NCI-H446 treated with DMSO at 0.1 percent for 48 hours (cell line): ENCODE measurements at places on chromosomes 1 and 21.

DNA sequence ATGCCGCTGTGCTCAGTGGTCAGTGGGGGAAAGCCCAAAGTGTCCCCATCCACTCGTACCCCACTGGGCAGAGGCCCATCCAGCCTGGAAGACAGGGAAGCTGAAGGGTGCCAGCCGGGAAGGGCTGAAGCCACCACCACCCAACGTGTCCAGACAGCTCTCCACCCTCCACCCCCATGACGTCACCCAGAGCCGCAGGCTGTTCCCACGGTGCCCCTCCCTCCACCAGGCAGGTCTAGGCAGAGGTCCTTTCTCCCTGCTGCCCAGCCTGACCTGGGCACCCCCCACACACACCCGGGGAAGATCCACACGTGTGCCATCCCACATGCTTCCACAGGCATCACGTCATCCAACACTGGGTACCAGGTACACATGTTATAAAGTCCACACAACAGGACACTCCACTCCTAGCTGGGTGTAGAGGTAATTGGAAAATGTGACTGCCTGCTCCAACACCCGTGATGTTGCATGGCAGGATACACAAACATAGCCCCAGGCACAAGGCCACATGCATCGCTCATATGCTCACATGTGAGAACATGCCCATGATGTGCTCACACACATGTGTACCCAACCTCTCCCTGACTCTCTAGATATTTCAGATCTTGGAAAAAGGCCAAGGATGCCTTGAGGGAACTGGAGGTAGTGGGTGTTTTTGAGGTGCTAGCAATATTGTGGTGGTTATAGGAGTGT is 5.1 kb upstream of the ARHGAP30 start:
- no peak for DNase-seq

- no peak for DNase-seq
Observed at GRCh38 chr1:192399161-192399560, 82.4 kb downstream of the RGS21 start.

- no peak for DNase-seq
Observed at GRCh38 chr1:204619721-204620120, 65.8 kb downstream of the LRRN2 start.

DNA sequence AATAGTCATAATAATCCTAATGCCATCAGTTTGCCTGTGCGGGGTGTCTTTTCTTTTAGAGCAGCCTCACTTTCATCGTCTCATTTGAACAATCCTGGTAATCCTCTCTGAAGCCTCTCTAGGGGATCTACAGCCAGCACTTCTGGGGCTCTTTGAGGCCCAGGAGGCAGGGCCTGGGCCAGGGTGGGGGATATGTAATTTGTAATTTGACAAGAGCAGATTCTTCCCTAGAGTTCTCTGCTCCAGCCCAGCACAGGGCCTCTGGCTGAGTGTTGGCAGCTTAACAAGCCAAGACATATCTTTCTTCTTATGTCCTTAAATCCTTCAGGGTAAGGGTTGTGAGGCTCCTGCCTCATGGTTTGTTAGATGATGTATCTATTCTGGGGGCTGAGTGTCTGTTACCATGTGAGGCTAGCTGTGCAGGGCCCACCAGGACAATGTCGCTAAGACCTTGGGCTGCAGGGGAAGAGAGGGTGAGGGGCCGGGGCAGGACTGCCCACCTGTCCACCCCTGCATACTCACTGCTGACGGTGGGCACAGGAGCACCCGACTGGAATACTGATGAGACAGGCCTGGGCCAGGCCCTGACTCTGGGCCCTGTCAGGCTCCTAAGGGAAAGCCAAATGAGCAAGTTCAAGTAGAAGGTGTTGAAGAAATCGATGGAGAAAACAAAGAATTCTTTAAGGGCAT is 45.3 kb upstream of the PARP1 start:
- no peak for DNase-seq

DNA sequence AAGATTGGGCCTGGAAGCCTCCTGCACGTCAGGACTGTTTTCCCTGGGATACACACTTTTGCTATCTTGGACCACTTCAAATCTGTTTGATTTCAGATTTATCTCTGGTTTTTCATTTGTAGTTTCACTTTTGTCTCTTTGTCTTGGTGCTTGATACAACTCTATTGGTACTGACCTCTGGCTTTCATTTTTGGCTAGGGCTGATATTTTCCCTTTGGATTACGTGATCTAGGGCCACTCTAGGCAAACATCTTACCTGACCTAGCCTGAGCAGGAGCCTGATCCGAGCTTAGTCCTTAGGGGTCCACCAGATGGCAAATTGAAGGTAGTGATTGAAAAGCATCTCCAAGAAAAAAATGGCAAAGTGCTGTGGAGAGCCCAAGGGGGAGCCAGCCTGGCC is 39.6 kb downstream of the ZBTB18 start:
- no peak for DNase-seq

DNA sequence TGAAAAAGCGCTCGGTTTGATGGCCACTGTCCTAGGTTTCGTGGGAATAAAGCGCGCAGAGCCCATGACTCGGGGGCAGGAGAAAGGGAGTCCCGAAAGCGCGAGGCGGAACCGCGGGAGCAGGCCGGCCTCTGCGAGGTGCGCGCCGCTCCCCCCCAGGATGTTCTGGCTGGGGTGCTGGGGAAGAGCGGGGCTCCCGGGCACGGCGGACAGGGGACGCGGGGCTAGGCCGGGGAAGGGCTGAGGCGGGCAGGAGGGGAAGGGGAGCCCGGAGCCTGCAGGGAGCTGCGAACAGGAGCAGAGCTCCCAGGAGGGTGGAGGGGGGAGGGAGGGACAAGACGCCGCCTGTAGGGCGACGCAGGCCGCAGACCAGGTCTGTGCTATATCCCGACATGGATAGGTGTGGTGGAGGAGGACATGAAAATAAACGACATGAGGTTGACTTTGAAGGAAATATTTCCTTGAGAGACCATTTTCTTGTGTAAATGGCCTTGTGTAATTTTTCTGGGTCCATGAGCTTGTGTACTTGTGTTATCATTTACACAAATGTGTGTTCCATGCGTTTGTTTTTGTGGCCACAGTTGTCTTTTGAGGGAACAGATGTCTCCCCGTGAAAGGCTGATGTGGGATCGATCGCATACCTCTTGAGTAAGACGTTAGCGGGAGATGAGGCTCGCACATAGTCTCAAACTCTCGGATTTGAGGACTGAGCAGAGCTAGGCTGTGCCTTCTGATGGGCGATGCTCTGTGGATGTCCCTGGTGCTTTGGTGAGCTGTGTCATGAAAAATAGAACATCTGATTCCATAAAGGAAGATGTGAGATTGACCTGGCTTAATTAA is 1.3 kb downstream of the PCNT start:
- peak; percentile 36 for DNase-seq

DNA sequence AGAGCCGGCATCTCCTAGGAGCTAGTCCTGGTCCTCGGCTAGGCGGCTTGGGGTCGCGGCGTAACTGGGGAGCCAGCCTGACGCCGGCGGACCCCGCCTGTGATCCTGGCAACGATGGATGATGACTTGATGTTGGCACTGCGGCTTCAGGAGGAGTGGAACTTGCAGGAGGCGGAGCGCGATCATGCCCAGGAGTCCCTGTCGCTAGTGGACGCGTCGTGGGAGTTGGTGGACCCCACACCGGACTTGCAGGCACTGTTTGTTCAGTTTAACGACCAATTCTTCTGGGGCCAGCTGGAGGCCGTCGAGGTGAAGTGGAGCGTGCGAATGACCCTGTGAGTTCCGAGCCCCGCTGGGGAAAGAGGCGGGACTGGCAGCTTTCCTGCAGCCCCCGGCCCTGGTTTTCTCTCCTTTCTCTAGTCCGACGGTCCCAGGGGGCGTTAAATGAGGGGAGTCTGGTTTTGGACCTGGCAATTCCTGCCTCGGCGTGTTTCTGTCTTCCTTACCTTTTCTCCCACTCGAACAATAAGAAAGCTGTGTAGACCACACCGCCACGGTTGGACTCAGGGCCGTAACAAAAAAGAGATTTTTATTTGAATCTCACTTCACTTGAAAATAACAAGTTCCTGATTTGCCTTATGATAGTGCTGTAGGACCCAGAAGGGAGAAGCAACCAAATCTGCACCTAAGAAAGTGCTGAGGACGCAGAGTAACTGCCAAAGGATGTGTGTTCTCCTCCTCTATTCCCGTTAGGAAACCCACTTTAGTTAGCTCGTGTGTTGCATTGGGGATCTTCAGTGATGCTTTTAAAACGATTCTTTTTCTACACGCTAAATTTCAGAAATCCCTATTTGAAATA is at the start of gene SPRTN:
SPRTN (plus strand) TSS at position 24 of the 859 bp plus-strand sequence; CDS start at position 115, 91 bp downstream.
- no peak for DNase-seq

DNA sequence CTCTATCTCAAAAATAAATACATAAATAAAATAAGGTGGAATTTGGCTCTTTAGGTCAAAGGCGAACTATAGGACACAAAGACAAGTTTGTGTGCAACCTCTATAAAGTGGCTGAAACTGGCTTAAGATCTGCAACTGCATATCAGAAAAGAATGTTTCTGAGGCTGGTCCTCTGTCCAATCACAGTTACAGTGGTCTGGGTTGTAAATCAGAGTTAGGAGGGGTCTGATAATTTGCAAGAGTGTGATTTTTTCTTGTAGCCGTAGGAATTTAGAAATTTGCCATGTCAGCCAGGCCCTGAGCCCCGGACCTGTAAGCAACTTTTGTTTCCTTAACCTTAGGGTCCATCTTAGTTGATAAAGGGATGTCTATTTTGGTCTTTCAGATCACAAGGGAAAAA is 27.8 kb downstream of the CMPK1 start:
- no peak for DNase-seq

DNA sequence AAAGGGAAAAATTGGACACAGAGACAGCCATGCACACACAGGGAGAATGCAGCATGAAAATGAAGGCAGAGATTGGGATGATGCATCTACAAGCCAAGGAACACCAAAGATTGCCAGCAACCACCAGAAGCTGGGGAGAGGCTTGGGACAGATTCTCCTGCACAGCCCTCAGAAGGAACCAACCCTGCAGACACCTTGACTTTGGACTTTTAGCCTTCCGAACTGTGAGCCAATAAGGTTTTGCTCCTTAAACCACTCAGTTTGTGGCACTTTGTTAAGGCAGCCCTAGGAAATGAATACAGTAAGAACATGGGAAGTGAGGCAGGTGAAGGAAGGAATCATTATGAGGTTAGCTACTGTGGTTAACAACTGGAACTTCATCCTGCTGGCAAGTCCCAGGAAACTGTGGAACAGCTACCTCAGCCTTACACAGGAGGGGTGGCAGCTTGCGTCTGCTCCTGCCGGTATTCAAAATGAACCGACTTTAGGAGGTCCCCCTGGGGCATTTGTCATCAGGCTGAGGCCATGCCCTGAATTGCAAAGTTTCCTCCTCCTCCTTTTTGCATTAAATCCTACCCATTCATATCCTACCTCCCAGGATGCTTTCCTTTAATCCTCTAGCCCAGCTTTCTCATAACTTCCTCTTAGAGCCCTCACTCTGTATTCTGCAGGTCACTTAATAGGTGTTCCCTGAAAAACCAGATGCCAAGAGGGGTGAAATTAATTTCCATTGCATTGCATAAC is 15.4 kb downstream of the CD247 start:
- DNase-seq = no peak

- DNase-seq = no peak
Observed at GRCh38 chr1:143720087-143721023, 251.4 kb downstream of the FAM72C start.
